ENCODE measurements at places on chromosomes 4 and X. TPM values are rescaled to one million over a fixed set of nuclear protein-coding genes. Genes with fewer than 3 reads are reported as not detected.

Gene SYP
- 0.15 TPM for total RNA-seq

Gene SCD5
- 33.1 TPM for total RNA-seq

Gene ARMCX4
- total RNA-seq, result 5.8 TPM

Gene UCP1
- total RNA-seq, result not detected

Gene SNCA
- total RNA-seq, result 160 TPM

Gene RBM47
- total RNA-seq, result 0.15 TPM

Gene RBMX
- 229 TPM for total RNA-seq

Gene REELD1
- total RNA-seq, result not detected

Gene ACOX3
- total RNA-seq, result 29.6 TPM

Gene ALB
- not detected for total RNA-seq

Gene EMCN
- 22.3 TPM for total RNA-seq

Gene TCEAL6
- total RNA-seq, result not detected

Gene CPEB2
- total RNA-seq, result 6.8 TPM

Gene GPM6B
- 2.3 TPM for total RNA-seq

Gene PRKG2
- under 0.01 TPM for total RNA-seq

Gene HELT
- not detected for total RNA-seq

Gene CABS1
- not detected for total RNA-seq

Gene HMX1
- not detected for total RNA-seq

Gene SLC9B1
- total RNA-seq, result 0.46 TPM

Gene CLIC2
- 0.30 TPM for total RNA-seq

Gene KIT
- 24.0 TPM for total RNA-seq

Gene POF1B
- not detected for total RNA-seq

Gene DUX4
- not detected for total RNA-seq

Gene ACSL1
- total RNA-seq, result 16.6 TPM

Gene KLKB1
- not detected for total RNA-seq

Gene HS6ST2
- total RNA-seq, result 1.3 TPM

Gene TREX2
- total RNA-seq, result 0.91 TPM

Gene DCK
- 24.8 TPM for total RNA-seq

Gene ITGB1BP2
- 2.0 TPM for total RNA-seq

Gene RAB39B
- 0.15 TPM for total RNA-seq

Gene TLR7
- not detected for total RNA-seq

Gene P2RY10
- not detected for total RNA-seq

Gene MXRA5
- total RNA-seq, result 0.46 TPM

Gene SMR3B
- not detected for total RNA-seq

Gene TCEAL7
- 18.4 TPM for total RNA-seq

Gene TRIM75
- not detected for total RNA-seq

Gene FAM149A
- total RNA-seq, result not detected

Gene USP51
- 1.7 TPM for total RNA-seq

Gene CXCL8
- 36.1 TPM for total RNA-seq

Gene IL1RAPL1
- 5.9 TPM for total RNA-seq

Gene ADGRA3
- 16.3 TPM for total RNA-seq

Gene UGT2B15
- not detected for total RNA-seq

Gene MAGEA9B
- not detected for total RNA-seq

Gene COL25A1
- 0.97 TPM for total RNA-seq

Gene GC
- not detected for total RNA-seq

Gene XG
- 1.3 TPM for total RNA-seq

Gene TTC29
- 1.9 TPM for total RNA-seq

Gene SPIN3
- total RNA-seq, result 6.4 TPM

Gene ASB11
- not detected for total RNA-seq

Gene NDP
- 1.3 TPM for total RNA-seq

Gene ADD1
- 96.8 TPM for total RNA-seq

Gene SLC16A2
- total RNA-seq, result 0.91 TPM

Gene CITED1
- not detected for total RNA-seq

Gene NKX6-1
- 0.15 TPM for total RNA-seq

Gene LANCL3
- under 0.01 TPM for total RNA-seq
